ENCODE measurements at places on chromosomes 1 and 21.

GRCh38 chr1:167770127-167770526 lies 48.3 kb downstream of the MPZL1 start:
- DNase-seq: no peak
- H3K4me1 ChIP-seq: peaks cover 8% of the 10 kb centered on the region
- H3K27me3 ChIP-seq: no peaks in the 10 kb centered on the region
- H3K36me3 ChIP-seq: peaks cover 20% of the 10 kb centered on the region

GRCh38 chr1:153324912-153325311 lies 12.2 kb upstream of the PGLYRP3 start:
- DNase-seq: no peak
- no peak overlapping the region for H3K27ac ChIP-seq
- no peaks in the 10 kb centered on the region for H3K27me3 ChIP-seq
- H3K36me3 ChIP-seq: no peaks in the 10 kb centered on the region
- H3K4me1 ChIP-seq: no peaks in the 10 kb centered on the region
- H3K4me3 ChIP-seq: no peak overlapping the region

GRCh38 chr1:159142391-159142663 lies 29.1 kb upstream of the CADM3 start:
- H3K27ac ChIP-seq: no peak overlapping the region
- H3K4me1 ChIP-seq: no peaks in the 10 kb centered on the region
- H3K36me3 ChIP-seq: no peaks in the 10 kb centered on the region
- H3K27me3 ChIP-seq: no peaks in the 10 kb centered on the region
- H3K4me3 ChIP-seq: peak overlapping the region; percentile 58
- no peak for DNase-seq

GRCh38 chr1:12690156-12690555 lies 25.8 kb upstream of the AADACL3 start:
- H3K27me3 ChIP-seq: no peaks in the 10 kb centered on the region
- no peaks in the 10 kb centered on the region for H3K36me3 ChIP-seq
- no peak for DNase-seq
- H3K4me1 ChIP-seq: no peaks in the 10 kb centered on the region
- H3K4me3 ChIP-seq: no peak overlapping the region

- no peak for DNase-seq
- H3K4me3 ChIP-seq: no peak overlapping the region
- no peaks in the 10 kb centered on the region for H3K36me3 ChIP-seq
- H3K4me1 ChIP-seq: peaks cover 3% of the 10 kb centered on the region
Measured at GRCh38 chr1:47517946-47518345, 80.1 kb downstream of the FOXD2 start.

DNA sequence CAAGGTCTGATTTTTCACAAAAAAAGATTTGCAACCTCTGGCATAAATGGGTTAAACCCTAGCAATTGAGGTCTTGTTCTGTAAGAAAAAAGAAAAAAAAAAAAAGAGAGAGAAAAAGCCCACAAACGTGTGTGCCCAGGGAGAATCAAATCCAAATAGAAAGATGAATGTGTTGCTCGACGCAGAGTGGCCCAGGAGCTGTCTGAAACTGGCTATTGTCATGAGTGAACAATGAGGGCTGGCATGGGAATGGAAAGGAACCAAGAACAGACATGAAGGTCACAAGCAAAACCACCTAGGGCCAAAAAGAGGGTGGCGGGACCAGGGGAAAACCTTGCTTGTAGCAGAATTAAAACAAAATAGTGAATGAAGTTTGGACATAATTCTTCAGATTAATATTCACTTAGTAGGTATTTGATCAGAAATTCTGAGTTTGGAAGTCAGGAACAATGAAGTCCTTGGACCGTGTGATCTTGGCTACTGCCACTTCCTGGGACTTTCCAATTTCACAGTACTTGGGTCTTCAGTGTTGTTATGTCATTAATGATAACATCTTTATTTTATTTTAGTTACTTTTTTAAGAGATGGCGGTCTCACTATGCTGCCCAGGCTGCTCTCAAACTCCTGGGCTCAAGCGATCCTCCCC lies 3.1 kb downstream of the ENO1 start:
- H3K27ac ChIP-seq: peak overlapping the region; percentile 27
- H3K4me1 ChIP-seq: peaks cover 68% of the 10 kb centered on the region
- H3K27me3 ChIP-seq: no peaks in the 10 kb centered on the region
- DNase-seq: no peak
- peaks cover 40% of the 10 kb centered on the region for H3K36me3 ChIP-seq
- peak overlapping the region; percentile 88 for H3K4me3 ChIP-seq

DNA sequence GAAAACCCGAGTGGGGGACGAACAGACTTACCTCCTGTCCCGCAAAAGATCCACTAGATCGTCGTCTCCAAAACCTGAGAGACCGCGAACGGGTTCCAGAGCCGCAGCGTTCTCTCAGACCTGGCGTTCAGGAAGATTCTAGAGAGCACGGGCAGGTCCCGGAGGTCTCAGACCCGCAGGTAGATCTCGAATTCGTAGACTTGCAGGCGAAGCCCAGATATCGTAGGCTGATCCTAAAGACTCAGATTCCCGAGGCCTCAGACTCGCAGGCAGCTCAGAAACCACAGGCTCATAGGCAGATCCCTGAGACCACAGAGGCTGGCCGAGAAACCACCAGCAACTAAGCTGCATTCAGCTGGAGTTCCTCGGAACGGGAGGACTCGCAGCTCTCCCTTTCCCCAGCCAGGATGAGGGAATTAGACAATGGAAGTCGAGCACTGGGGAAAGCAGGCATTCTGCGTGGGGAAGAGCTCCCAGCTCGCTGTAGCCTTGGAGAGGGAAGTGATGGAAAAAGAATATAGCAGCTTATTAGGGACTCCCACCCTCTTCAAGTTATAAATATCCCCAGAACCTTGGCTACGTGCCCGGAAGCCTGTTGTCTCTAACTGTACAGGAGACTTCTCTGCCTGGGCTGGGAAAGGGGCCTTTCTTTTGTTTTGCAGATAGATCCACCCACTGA lies at the start of gene ZNF436:
Gene ZNF436, minus strand, starts transcription at position 502 of the 679 bp plus-strand sequence. CDS start 1,831 bp downstream, outside the sequence.
- peaks cover 16% of the 10 kb centered on the region for H3K36me3 ChIP-seq
- peak; percentile 85 for DNase-seq
- H3K4me1 ChIP-seq: peaks cover 28% of the 10 kb centered on the region
- H3K27ac ChIP-seq: peak within 1 kb of the TSS; percentile 99
- H3K27me3 ChIP-seq: no peaks in the 10 kb centered on the region

DNA sequence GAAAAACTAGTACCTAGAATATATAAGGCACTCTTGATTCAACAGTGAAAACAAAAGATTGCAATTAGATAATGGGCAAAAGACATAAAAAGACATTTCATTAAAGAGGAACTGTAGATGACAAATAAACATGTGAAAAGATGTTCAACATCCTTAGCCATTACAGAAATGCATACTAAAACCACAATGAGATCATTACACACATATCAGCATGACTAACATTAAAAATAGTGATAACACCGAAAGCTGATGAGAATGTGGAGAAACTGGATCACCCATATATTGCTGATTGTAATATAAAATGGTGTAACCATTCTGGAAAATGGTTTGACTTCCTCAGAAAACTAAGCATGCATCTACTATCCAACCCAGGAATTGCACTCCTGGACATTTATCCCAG lies 340.3 kb downstream of the SEC16B start:
- peak; percentile 58 for DNase-seq
- no peaks in the 10 kb centered on the region for H3K36me3 ChIP-seq
- H3K4me3 ChIP-seq: no peak overlapping the region

- no peak overlapping the region for H3K4me3 ChIP-seq
- no peak overlapping the region for H3K27ac ChIP-seq
- H3K4me1 ChIP-seq: no peaks in the 10 kb centered on the region
- H3K36me3 ChIP-seq: no peaks in the 10 kb centered on the region
- H3K27me3 ChIP-seq: no peaks in the 10 kb centered on the region
Measured at GRCh38 chr21:15152591-15152990, 87.8 kb upstream of the NRIP1 start.

DNA sequence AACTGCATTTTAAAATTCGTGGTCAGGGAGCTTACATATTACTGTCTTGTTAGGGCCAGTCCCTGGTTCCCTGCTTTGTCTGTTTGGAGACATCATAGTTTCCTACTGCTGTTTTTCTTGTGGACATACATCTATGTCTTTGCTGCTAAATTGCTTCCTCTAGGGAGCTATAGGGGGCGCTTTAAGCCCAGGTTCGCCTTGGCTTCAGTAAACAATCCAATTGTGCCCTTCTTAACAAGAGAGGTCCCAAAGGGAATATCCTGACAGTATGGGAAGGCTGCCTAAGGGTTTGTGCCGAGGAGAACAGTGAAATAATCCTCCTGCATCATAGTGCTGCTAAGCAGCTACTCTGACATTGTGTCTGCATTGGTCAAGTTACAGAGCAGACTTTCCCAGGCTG lies 112.5 kb downstream of the USH2A start:
- H3K27ac ChIP-seq: no peak overlapping the region
- H3K4me1 ChIP-seq: no peaks in the 10 kb centered on the region
- no peaks in the 10 kb centered on the region for H3K27me3 ChIP-seq

DNA sequence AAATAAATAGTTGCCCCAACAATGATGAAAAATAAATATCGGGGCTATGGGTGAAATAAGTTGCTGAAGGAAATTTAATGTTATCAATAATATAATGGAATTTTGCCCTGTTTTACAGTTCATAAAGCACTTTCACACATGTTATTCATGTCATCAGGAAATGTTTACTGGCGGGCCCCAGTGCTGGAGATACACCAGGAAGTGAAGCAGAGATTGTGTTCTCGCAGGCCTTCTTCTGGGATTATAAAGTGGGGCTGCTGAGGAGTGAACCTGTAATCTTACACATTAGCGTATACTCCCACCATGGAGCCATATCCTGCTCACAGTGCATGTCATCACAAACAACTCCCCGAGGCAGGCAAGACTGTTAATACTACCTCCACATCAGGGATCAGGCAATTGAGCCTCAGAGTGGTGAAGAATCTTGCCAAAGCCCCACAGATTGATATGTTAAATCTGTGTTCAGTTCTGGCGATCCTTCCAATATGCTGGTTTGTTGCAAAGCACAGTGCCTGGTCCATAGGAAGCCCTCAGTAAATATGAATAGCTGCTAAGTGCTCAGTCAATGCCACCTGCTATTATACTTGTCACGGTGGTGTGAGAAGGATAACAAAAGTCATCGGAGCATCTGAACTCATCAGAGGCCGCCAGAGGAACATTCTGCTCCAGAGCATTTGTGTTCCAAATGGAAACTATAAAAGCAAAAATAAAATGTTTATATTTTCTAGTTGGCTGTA lies 104.4 kb upstream of the UBE2U start:
- DNase-seq: no peak
- H3K4me1 ChIP-seq: no peaks in the 10 kb centered on the region
- H3K27ac ChIP-seq: no peak overlapping the region
- no peaks in the 10 kb centered on the region for H3K36me3 ChIP-seq
